GM13976 (cell line): ENCODE measurements at places on chromosomes 7 and 10.

DNA sequence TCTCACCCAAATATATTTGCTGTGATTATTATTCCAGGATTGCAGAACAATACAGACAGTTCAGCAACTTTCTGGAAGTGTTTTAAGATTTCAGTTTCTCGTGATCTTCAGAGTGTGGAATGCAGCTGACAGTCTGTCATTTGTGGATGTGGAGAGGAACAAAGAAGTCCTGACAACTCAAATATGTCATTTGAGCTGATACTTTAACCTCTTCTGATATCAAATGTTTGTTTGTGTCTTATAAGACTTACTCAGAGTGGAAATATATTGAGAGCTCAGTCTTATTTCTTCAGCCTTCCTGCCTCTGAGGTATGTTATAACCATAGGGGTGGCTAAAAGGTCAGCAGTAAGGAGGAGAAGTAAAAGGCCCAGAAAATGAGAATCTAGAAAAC is 96.4 kb downstream of the OSBPL3 start:
- DNase-seq = no peak

DNA sequence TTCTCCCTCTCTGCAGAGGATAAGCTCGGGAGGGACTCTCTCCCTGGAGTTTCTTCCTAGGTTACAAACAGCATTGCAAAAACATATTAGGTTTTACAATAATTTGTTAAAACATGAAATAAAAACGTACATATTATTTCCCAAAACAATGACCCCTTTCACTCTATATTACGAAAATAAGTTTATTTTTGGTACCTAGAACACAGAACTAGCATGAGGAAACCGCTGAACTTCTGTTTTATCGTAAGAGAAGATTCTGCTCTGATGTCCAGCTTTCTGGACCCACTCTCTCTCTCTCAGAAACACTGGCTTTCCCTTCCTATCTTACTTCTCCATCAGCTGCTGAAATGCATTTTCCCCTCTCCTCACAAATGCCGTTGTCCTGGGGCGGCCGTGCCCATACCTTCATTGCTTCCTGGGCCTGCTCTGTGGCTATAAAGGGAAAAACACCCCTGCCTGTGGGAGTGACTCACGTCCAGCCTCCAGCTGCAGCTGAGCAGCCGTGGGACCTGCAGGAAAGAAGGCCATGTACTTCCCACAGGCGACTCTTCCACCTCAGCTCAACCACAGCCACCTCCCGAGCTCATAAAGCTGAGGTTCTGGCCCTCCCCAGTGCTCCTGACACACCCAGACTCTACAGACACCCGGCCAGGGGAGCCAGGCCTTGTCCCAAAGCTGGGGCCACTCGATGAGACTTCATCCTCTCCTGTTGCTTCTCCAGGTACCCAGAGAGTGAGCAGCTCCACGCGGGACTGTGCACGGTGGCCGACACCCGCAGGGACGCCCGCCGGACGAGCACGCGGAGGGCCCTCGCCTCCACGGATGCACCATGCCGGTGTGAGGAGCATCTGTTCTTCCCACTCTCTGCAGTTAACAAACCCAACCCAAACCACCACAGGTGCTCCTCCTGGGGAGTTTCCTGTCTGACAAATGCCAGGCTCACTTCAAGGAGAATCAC is 3.1 kb downstream of the GPER1 start:
- DNase-seq = no peak

GRCh38 chr7:2644562-2645273 is 12.9 kb downstream of the TTYH3 start:
- DNase-seq = no peak

DNA sequence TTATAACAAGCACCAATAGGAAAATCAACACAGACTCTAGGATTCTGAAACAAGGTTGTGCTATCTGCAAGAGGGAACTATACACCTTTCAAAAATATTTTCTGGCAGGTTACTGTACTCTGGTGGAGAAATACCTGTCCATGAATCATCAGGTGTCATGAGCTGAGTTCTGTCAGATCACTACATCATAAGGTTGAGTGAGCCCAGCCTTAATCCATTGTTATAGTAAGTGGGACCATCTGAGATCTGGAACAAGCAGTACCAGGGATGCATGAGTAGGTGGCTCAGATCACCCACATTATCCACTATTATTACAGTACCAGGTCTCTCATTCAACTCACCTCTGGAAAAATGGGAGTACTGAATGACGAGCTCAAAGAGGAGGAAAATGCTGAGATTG is 212.4 kb downstream of the DGKI start:
- no peak for DNase-seq

GRCh38 chr10:74194999-74195398 is 44.0 kb downstream of the ADK start:
- no peak for DNase-seq

DNA sequence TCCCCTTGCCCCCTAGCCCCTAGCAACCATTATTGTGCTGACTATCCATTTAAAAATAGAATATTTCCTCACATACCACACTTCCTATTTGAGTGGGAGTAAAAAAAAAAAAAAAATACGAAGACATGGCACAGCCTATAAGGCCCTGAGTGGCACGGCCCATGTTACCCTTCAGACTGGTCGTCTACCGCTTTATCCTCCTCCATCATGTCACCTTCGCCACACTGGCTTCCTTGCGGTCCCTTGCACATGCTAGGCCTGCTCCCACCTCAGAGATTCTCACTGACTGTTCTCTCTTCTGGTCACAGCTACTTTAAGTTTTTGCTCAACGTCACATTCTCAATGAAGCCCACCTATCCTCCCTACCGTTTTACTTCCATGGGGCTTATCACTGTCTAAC is 130.3 kb downstream of the ATE1 start:
- DNase-seq = no peak

GRCh38 chr7:28512668-28513440 is 100.5 kb downstream of the CREB5 start:
- no peak for DNase-seq

- DNase-seq = peak; percentile 84
These were observed 136.6 kb downstream of the PTPN20 start for GRCh38 chr10:47047577-47048525.

DNA sequence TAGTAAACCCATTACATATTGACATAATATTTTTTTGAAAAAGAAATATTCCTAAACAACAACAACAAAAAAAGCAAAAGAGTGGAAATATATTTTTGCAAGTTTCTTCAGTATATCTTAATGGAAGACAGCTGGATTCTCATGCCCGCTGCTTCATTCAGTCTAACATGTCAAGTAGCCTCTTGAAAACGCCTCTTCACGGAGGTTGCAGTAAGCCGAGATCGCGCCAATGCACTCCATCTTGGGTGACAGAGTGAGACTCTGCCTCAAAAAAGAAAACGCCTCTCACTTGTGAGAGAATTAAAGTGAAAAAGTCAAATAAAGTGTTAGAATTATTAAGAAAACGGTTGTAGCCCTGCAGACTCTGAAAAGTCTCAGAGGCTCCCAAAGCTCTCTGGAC is 1.3 kb downstream of the CUTC start:
- no peak for DNase-seq

DNA sequence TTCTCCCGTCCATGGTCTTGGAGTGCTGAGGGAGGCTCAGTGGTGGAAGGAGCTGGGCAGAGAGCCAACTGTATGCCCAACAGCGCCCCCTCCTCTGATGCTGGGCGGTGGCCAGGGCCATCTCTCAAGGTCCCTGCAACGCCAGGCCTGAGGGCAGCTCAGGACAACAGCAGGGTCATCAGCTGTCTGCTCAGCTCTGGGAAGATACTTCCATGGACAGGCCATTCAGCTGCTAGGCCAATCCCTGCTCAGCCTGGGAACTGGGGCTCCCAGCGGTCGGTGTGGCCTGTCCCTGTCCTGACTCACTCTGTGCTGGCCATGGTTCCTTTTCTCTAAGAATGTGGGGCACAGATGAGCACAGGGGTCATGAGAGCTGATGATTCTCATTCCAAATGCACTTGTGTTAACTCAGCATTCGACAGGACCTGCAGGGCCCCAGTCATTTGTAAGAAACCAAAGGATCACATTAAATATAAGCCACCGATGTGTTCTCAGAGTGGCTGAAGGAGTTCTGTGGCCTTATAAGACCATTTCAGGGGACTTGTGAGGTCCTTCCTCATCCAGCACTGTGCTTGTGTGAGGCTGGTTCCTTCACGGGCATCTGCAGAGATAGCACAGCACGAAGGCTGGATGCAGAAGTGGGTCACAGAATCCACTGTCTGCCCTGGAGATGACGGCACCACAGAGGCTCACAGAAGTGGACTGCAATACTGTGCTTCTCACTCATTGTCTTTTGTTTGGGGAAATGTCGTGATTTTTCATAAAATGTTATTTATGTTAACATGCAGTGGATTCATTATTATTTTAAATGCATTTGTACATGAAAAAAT is 73.0 kb downstream of the ADCY1 start:
- no peak for DNase-seq

GRCh38 chr7:93921607-93922566 is at the start of gene GNG11:
Gene GNG11 (plus strand): TSS chr7:93921735. CDS start chr7:93922138, 403 bp downstream.
- peak; percentile 66 for DNase-seq

DNA sequence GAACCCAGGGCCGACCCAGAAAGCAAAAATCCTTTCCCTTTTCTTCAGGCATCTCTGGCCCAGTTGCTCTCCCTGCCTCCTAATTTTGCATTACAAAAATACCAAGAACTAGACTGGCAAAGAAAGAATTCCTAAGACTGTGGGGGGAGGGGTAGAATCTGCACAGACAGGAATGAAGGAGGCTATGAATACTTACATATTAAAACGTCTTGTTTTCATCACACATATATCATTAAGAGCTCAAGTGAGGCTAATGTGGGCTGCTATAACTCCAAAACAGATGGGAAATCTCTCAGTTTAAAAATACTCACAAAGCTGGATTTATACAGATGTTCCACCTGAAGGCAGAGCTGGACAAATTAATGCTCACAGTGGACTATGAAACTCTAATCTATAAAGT is 29.2 kb upstream of the MKX start:
- DNase-seq = no peak

GRCh38 chr7:50475340-50475739 is 25.2 kb upstream of the FIGNL1 start:
- DNase-seq = no peak
